ENCODE measurements at places on chromosomes 3 and 15. TPM values are rescaled to one million over a fixed set of nuclear protein-coding genes. Genes with fewer than 3 reads are reported as not detected.
A peak's percentile ranks its signal among the peaks of the same experiment; 100 is the strongest.

The CFAP100 gene
- not detected for total RNA-seq

The PLXND1 gene
- 357 TPM for total RNA-seq

The FMN1 gene
- 0.27 TPM for total RNA-seq

The LAMB2 gene
- 78.9 TPM for total RNA-seq

- no peak for DNase-seq
These were observed 217.4 kb upstream of the TPM1 start for GRCh38 chr15:62825191-62825590.

DNA sequence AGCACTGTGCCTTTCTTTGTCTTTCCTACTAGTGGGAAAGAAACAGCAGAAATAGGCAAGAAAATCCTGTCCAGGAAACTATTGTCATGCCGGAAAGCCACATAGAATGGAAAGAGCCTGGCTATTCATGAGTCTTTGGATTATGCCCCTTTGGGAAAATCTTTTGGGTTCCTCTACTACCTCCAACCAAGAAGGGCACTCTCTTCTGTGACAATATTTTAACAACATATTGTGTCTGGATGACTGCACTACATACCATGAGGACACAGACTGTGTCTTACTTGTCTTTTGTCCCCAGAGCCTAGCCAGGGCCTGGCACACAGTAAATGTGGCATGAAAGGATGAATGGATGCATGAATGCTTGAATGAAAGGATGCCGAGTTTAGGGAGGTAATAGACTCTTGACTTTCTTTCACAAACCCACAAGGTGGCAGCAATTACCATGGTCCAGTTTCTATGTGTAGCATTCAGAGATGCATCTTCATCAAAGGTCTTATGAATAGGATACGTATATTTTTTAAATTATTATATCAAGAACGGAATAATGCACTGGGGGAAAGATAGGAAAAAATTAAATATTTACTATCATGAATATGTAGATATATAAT is 30.3 kb downstream of the ARL14 start:
- DNase-seq, result peak; percentile 82

- no peak for DNase-seq
These were observed 25.5 kb downstream of the KCNAB1 start for GRCh38 chr3:156145866-156146265.

Measured in hematopoietic multipotent progenitor cell (in vitro differentiated cells).